ENCODE measurements at places on chromosomes 11 and 22.

DNA sequence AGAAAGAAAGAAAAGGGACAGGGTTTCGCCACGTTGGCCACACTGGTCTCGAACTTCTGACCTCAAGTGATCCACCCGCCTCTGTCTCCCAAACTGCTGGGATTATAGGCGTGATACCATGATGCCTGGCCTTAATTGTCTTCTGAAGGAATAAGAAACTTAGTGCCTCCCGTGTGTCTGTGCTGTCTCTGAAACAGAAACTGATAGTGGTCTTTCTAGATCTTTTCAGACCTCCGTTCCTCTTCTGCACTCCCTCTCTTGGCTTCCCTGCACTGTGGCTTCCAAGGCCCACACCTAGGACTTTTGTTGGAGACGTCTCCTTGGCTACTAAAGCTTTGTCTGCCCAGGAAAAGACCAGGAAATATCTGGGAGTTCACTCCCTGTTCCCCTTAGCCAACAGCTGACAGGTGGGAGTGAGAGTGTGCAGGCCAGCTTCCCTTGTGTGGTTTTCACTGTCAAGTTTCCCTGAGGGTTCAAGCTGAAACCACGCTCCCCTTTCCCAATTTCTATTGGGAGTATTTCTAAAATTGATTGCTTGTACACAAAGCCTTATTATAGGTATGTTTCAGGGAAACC is 10.1 kb upstream of the HTR3B start:
- no peak for DNase-seq

DNA sequence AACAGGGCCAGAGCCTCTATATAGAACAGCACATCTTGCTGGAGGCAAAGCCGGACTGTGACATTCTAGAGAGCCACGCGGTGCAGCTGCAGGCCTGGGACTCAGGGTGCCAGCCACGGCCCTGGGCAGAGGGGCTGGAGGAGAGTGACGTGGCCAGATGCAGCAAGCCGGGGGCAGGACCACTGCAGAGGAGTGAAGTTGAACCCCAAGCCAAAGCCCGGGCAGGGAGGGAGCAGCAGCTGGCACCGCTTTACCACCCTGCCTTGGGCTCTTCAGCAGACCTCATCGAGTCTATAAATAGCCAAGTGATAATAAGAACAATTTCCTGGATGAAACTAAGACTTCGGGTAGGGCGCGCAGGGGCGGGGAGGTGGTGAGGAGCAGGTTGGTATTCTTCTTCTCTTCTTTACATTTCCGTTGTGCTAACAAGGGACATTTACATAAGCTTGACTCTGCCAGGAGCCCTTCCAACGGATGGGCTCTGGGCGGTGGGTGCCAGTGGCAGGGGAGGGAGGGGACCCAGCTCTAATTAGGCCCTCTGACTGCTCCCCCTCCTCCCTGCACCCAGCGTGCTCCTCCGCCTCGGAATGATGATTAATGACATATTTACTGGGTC is 110.2 kb downstream of the ST3GAL4 start:
- DNase-seq = no peak

DNA sequence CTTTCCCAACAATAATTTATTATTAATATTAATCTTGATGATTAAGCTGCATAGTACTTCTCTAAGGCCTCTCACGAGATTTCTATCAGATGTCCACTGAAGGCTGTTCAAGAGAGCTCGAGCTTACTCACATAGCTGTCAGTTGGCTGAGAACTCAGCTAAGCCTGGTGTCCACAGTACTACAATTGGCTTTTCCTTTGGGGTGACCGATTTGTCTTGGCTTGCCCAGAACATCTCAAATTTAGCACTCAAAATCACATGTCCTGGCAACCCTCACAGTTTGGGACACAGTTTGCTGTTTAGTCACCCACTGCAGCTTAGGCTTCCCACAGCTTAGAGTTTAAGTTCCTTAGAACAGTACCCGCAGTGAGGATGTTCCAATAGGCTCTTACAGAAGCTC is 96.5 kb downstream of the LUZP2 start:
- no peak for DNase-seq

DNA sequence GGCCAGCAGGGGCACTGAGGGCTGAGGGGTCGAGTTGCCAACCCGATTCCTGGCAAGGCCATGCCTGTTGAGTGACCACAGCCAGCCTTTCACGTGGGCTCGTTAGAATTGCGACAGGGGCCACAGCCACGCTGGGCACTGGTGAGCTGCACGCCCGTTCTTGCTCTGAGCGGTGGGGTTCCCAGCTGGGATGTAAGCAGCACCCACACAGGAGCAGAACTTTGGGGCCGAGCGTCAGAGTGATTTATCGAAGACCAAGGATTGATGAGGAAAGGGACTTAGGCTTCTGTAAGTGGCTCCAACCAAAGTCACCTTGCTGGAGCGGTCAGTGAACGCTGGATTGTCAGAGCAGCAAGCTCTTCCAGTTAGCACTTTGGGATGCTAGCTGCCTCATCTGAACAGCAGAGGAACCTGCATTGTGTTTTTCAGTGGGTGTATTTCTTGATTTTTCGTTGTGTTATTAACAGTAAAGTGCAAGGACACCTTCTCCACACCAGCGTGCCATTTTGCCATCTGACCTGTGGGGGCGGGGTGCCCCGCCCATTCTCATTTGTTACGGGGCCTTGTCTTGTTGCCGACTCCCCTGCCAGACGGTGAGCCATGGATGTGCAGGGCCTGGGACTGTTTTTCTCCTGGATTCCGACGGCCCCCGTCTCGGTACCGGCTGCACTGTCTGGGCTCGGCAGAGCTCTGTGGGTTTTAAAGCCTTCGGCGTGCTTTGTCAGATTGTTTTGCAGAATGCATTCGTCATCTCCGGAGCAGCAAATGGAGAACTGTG is 202.5 kb downstream of the TBC1D22A start:
- no peak for DNase-seq

- no peak for DNase-seq
These were observed 131.2 kb upstream of the MTMR2 start for GRCh38 chr11:96054870-96055705.

All from posterior cingulate gyrus (tissue), 11 donors.